ENCODE measurements at places on chromosomes 1 and 21. TPM values are rescaled to one million over a fixed set of nuclear protein-coding genes. Genes with fewer than 3 reads are reported as not detected.

The CDCA8 gene
- total RNA-seq: 48.4 TPM

The SPRR2E gene
- total RNA-seq: not detected

The AMY2B gene
- 0.43 TPM for total RNA-seq

The AGT gene
- total RNA-seq: 0.21 TPM

The CLIC6 gene
- 0.09 TPM for total RNA-seq

The TRNP1 gene
- total RNA-seq: 211 TPM

The PHLDA3 gene
- total RNA-seq: 173 TPM

The RIMKLA gene
- total RNA-seq: 1.1 TPM

The PDZK1 gene
- total RNA-seq: 0.95 TPM

The HSD3B2 gene
- not detected for total RNA-seq

The CFHR3 gene
- total RNA-seq: 0.10 TPM

The DRAXIN gene
- 0.08 TPM for total RNA-seq

The RPE65 gene
- total RNA-seq: not detected

The HLCS gene
- 6.9 TPM for total RNA-seq

The APOBEC4 gene
- not detected for total RNA-seq

The ASCL5 gene
- not detected for total RNA-seq

Measured in A549 treated with RU486 at 1 μM for 4 hours (cell line).